ENCODE measurements at places on chromosomes 3 and 15. TPM values are rescaled to one million over a fixed set of nuclear protein-coding genes. Genes with fewer than 3 reads are reported as not detected.

- no peak for DNase-seq
- H3K4me3 ChIP-seq = peak overlapping the region; percentile 86
- no peaks in the 10 kb centered on the region for H3K27me3 ChIP-seq
- H3K36me3 ChIP-seq = peaks cover 12% of the 10 kb centered on the region
- H3K27ac ChIP-seq = peak overlapping the region; percentile 44
Measured at GRCh38 chr3:162998205-162998604, 1501.6 kb downstream of the OTOL1 start.

DNA sequence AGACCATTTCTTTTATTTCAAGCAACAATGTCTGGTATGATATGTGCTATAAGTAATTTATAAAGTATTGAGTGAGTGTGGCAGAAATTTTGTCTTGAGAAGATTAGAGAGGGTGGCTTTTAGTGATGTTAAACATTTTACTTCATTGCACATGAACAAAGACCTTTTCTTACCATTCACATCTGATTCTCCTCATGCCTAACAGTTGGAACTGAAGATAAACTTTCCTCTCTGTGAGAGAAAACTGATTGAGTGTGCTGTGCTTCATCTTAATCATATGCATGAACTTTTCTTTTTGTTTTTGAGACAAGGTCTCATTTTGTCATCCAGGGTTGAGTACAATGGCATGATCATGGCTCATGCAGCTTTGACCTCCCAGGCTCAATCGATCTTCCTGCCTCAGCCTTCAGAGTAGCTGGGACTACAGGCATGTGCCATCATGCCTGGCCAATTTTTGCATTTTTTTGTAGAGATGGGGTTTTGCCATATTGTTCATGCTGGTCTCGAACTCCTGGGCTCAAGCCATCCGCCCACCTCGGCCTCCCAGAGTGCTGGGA, 377.7 kb upstream of the GOLIM4 start:
- H3K36me3 ChIP-seq = no peaks in the 10 kb centered on the region
- DNase-seq = no peak
- no peak overlapping the region for H3K27ac ChIP-seq

DNA sequence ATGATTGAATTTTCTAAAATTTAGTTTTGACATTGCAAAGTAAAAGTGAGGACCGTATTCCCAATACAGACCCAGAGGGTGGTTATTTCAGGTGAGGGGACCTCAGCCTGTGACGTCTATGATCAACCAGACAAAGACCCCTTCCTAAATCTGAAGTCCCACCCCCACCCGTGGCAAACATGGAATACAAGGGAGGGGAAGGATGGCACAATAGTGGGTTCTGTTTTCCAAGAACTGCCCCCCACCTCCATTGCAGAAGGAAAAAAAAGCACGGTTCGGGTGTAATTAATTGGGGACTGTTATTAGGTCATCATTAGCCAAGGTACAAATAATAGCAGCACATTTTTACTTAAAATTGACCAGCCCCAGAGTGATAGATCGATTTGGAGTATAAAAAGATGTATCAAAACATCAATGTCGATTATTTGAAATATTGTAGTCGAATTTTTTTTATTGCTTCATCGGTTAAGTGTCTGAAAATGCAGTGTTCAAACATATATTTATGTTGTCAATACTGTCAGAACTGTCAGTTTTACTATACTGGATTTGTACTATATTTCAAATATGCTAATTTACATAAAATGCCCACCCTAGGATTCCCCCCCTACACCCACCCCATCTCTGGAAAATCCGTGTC, 7.5 kb upstream of the MEIS2 start:
- H3K4me3 ChIP-seq = no peak overlapping the region
- peaks cover 5% of the 10 kb centered on the region for H3K27me3 ChIP-seq
- H3K36me3 ChIP-seq = peaks cover 9% of the 10 kb centered on the region
- peaks cover 50% of the 10 kb centered on the region for H3K4me1 ChIP-seq
- H3K27ac ChIP-seq = no peak overlapping the region

DNA sequence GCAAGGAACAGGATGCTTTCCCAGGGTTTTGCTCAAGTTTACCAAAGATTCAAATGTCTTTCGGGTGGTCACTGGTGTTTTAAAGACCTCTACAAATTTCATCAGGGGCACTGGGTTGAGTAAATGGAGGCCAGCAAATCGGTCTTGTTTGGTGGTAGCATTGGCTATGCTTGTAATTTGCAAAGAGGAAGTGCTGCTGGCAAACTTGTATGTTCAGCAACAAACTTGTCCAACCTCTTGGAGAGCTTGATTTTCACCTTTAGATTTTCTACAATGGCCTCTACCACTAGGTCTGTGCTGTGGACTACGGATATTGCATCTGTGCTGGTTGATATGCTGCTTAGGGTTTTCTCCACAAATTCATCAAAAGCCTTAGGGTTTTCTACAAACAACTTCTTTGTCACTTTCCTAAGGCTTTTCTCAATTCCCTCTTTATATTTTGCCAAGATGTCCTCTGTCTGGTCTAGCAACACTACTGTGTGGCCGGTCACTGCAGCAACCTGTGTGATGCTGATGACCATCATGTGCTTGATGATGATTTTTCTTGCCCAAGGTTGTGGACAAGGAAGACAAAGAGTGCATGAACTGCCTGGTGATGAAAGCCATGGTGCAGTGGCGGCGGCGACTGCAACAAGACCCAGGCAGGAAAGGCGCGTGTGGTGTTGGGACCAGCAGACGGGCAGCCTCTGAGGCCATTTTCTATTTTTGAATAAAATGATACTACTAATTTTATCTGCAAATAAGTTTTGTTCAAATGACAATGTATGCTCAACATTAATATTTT, 50.8 kb downstream of the RFX7 start:
- peaks cover 7% of the 10 kb centered on the region for H3K36me3 ChIP-seq
- H3K4me3 ChIP-seq = no peak overlapping the region
- no peak for DNase-seq
- H3K4me1 ChIP-seq = peaks cover 43% of the 10 kb centered on the region
- no peaks in the 10 kb centered on the region for H3K27me3 ChIP-seq

- DNase-seq = no peak
- no peaks in the 10 kb centered on the region for H3K36me3 ChIP-seq
- no peak overlapping the region for H3K27ac ChIP-seq
- no peaks in the 10 kb centered on the region for H3K27me3 ChIP-seq
- no peaks in the 10 kb centered on the region for H3K4me1 ChIP-seq
- H3K4me3 ChIP-seq = no peak overlapping the region
Measured at GRCh38 chr3:50147861-50148260, 7.3 kb upstream of the SEMA3F start.

- no peak for DNase-seq
- H3K4me3 ChIP-seq = no peak overlapping the region
- no peaks in the 10 kb centered on the region for H3K4me1 ChIP-seq
- H3K27me3 ChIP-seq = peaks cover 7% of the 10 kb centered on the region
- H3K27ac ChIP-seq = no peak overlapping the region
Measured at GRCh38 chr3:55756976-55757375, 269.9 kb upstream of the WNT5A start.

DNA sequence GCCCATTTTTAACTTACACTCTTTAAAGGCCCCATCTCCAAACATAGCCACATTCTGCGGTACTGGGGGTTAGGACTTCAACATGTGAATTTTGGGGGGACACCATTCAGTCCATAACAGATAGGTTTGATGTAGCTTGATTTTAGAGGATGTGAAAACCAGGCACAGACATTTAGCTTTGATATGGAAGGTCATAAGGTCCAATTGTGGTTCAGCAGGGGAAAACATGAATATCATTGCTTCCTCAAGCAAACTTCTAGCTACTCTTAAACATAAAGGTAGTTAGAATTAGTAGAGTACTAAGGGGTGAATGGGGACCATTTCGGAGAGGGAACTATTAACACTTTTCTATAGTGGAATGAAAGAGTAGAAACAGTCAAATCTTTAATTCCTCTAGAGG, 13.6 kb upstream of the NFKBIZ start:
- H3K4me3 ChIP-seq = no peak overlapping the region
- peaks cover 21% of the 10 kb centered on the region for H3K4me1 ChIP-seq
- peaks cover 20% of the 10 kb centered on the region for H3K36me3 ChIP-seq
- no peak for DNase-seq

DNA sequence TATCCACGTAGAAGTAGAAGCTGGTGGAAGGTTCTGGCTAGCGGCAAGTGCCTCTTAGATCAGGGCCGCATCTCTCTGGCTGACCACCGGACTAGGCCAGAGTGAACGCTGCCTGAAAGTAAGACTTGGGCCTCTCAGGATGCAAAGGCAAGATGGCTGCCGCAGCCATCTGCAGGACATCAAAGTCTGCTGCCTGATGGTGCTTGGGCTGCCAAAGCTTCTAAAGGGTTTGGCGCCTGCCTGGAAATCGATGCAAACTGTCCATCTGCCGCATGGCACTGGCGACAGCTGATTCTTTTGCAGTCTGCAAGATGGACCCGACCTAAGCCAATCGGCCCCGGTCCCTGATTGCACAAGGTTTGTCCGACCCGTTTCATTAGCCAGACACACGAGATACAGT, 196.7 kb upstream of the TBC1D5 start:
- H3K4me3 ChIP-seq = no peak overlapping the region
- peaks cover 52% of the 10 kb centered on the region for H3K4me1 ChIP-seq
- no peak for DNase-seq
- no peaks in the 10 kb centered on the region for H3K27me3 ChIP-seq
- no peak overlapping the region for H3K27ac ChIP-seq
- H3K36me3 ChIP-seq = no peaks in the 10 kb centered on the region

DNA sequence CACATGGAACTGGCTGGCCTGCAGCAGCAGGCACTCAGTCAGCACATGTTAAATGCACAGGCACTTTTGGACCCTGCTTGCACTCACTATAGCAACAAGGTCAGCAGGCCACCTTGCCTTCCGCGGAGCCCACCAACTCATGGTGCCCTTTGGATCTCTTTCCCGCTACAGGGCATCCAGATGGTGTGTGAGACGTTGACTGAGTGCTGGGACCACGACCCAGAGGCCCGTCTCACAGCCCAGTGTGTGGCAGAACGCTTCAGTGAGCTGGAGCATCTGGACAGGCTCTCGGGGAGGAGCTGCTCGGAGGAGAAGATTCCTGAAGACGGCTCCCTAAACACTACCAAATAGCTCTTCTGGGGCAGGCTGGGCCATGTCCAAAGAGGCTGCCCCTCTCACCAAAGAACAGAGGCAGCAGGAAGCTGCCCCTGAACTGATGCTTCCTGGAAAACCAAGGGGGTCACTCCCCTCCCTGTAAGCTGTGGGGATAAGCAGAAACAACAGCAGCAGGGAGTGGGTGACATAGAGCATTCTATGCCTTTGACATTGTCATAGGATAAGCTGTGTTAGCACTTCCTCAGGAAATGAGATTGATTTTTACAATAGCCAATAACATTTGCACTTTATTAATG, 85.0 kb downstream of the TGFBR2 start:
- peaks cover 53% of the 10 kb centered on the region for H3K36me3 ChIP-seq
- H3K27me3 ChIP-seq = no peaks in the 10 kb centered on the region
- no peak for DNase-seq
- no peak overlapping the region for H3K27ac ChIP-seq

DNA sequence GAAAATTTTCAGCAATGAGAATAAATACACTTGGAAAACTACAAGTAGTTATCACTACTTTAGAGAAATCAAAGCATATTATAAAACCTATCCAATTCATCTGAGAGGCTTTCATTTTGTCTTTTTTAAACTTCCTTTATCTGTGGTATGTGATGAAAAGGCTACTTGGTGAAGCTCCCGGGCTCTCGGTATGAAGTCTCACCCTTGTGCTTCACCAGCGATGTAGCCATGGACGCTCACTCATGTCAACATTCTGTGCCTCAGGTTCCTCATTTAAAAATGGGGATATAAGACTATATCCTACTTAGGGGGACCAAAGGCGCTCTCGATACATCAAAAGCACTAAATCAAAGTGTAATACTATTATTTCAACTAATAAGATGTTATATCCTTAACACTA, 14.9 kb downstream of the SATB1 start:
- H3K4me3 ChIP-seq = no peak overlapping the region
- no peak overlapping the region for H3K27ac ChIP-seq
- DNase-seq = no peak
- H3K4me1 ChIP-seq = no peaks in the 10 kb centered on the region
- no peaks in the 10 kb centered on the region for H3K36me3 ChIP-seq
- no peaks in the 10 kb centered on the region for H3K27me3 ChIP-seq

GRCh38 chr3:45545476-45545875, 49.1 kb upstream of the LIMD1 start:
- H3K4me3 ChIP-seq = no peak overlapping the region
- DNase-seq = peak; percentile 49
- peaks cover 8% of the 10 kb centered on the region for H3K27me3 ChIP-seq
- peaks cover 20% of the 10 kb centered on the region for H3K36me3 ChIP-seq

DNA sequence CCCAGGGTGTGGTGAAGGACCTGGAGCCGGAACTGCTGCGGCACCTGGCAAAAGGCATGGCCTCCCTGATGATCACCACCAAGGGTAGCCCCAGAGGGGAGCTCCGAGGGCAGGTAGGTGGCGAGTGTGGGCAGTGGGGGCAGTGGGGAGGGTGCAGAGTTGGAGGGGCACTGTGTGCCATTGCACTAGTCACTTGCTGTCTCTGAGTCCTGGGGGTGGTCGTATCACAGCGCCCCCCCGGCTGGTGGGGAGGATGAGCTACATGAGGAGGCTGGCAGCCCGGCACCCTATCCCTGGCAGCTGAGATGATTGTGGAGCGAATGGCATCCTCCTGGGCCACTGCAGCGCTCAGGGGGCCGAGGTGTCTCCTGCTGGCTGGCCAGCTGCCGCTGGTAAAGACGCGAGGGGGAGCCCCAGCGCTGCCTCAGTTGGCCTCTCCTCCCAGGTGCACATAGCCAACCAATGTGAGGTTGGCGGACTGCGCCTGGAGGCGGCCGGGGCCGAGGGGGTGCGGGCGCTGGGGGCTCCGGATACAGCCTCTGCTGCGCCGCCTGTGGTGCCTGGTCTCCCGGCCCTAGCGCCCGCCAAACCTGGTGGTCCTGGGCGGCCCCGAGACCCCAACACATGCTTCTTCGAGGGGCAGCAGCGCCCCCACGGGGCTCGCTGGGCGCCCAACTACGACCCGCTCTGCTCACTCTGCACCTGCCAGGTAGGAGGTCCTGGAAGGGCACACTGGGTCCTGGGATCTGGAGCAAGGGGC, 6.4 kb downstream of the CHRD start:
- DNase-seq = no peak
- no peak overlapping the region for H3K4me3 ChIP-seq
- H3K36me3 ChIP-seq = no peaks in the 10 kb centered on the region
- H3K27ac ChIP-seq = no peak overlapping the region

GRCh38 chr3:8504611-8504973, 3.0 kb downstream of the LMCD1 start:
- H3K27ac ChIP-seq = peak overlapping the region; percentile 21
- DNase-seq = no peak
- peaks cover 90% of the 10 kb centered on the region for H3K4me1 ChIP-seq
- no peaks in the 10 kb centered on the region for H3K27me3 ChIP-seq
- peaks cover 4% of the 10 kb centered on the region for H3K36me3 ChIP-seq

DNA sequence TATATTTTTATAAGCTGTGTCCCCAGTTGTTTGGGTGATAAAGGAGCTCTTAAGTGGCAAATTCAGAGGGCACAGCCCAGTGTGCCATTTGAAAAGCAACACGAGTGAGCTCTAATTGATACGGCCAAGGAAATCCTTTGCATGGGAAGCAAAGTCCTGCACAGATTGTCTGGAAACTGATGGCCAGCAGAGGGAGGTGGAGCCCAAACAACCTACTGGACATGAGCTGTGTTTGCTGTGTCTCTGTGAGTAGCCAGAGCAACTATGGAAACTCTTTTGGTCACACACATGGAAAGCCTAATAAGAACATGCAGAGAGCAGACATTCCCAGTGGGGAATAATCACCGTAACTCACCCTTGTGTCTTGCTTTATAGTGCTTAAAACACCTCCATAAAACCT, 24.4 kb downstream of the ONECUT1 start:
- no peaks in the 10 kb centered on the region for H3K4me1 ChIP-seq
- peak; percentile 41 for DNase-seq
- H3K27ac ChIP-seq = no peak overlapping the region
- no peaks in the 10 kb centered on the region for H3K36me3 ChIP-seq

Gene CFAP100
- not detected for total RNA-seq

Gene HACD3
- total RNA-seq = 66.9 TPM

Gene MOBP
- not detected for total RNA-seq

Gene ITGA11
- total RNA-seq = 2.1 TPM

Gene ANKRD63
- total RNA-seq = not detected
